ENCODE measurements at places on chromosomes 2 and 18.

GRCh38 chr2:43444989-43445645 lies 150.7 kb downstream of the THADA start:
- DNase-seq, result no peak

DNA sequence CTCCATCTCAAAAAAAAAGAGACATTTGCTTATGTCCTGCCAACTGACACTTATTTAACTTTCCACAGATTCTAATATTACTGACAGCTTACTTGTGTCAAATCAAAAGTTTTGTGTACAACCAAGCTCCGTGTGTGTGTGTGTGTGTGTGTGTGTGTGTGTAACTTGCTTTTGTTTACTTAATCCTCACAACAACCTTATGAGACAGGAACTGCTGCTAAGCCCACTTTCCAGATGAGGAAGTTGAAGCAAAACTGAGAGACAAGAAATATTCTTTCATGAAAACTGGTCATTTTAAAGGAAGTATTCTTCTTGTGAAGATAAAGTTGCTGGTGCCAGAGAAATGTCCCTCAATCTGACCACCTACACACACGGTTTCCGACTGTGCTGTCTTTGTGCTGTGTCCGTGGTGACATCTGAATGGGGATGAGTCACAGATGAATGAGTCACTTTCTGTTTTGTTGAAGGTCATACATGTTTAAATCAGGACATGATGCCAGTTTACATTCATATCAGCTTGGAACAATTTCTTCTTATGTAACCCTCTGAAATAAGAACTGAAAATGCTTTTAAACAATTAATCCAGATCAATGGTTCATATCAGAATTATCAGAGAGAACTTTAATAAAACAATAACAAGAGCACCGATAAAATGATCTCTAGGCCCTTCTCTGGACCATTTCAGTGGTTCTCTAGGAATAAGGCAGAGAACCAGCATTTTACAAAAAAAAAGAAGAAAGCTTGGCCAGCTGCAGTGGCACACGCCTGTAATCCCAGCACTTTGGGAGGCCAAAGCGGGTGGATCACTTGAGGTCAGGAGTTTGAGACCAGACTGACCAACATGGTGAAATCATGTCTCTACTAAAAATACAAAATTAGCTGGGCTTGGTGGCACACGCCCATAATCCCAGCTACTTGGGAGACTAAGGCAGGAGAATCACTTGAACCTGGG lies 95.5 kb downstream of the THNSL2 start:
- no peak for DNase-seq

- no peak for DNase-seq
Measured at GRCh38 chr2:195442458-195443175, 214.4 kb upstream of the SLC39A10 start.

DNA sequence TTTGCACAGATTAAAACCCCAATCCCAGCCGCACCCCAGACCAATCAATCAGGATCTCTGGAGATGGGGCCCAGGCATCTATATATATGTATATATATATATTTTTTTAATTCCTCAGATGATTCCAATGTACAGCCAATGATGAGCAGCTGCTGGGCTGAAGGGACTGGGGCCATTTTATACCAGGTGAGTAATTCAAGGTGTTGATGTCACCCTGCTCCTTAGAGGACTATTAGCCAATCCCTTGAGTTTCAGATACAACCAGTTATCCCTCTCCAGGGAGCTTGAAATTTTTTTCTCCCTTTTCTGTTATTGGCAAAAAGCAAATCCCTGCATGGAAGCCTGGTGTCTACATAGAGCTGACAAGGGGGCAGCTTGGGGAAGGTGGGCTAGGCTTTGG lies 59.8 kb downstream of the MCFD2 start:
- no peak for DNase-seq

DNA sequence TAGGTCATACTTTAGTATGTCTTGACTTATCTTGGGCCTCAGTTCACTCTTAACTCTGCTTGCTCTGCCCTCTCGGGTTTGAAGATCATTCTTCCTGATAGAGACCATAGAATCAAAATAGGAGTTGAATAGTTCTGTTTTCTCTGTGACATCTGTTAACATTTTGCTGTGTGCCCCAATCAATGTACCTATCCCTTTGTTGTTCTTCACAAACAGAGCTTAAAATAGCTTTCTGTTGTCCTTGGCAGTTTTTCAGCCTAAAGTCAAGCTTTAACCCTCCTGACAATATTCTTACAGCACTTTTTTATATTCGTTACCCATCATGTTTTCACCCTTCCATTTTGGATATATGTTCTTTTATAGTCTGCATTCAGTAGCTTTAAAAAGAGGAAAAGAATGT lies 724.5 kb upstream of the FANCL start:
- DNase-seq, result no peak

- no peak for DNase-seq
Measured at GRCh38 chr2:219251656-219252055, 1.4 kb upstream of the TUBA4B start.

DNA sequence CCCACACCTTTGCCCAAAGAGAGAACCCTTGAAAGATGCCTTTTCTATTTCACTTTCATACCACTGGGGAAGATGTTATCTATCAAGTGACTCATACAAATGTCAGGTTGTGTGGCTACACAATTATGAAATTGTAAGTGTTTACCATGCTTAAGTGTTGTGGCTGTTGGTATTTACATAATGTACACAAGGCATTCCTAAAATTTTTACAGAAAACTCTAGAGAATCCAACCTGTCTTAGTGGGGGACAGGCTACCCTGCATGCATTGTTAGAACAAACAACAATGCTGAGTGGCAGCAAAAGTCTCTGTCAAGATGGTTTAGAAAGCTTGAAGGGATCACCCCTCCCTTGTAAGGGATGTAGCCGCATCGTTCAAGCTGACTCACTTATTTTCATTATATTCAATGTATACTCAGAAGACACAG lies 5.5 kb upstream of the MGAT4A start:
- DNase-seq, result no peak

DNA sequence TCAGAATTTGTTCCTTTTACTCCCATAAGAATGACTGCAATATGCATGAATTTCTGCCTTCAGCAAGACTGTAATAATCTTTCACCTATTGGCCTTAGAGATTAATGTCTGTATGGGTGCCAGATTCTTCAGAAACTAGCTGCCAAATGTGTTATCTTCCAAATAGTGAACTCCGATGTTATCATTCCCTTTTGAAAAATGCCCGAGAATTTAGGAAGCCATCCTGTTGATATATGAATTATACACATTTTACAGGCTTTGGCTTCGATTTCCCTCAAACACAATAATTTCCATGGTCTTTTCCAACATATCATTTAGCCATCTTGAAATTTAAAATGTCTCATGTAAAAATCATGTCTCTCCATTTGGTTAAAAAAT lies 101.5 kb downstream of the ZNF521 start:
- DNase-seq, result no peak

GRCh38 chr2:20052861-20053281 lies 1.4 kb upstream of the LAPTM4A start:
- DNase-seq, result no peak

GRCh38 chr18:21669736-21670285 lies 34.8 kb downstream of the ABHD3 start:
- no peak for DNase-seq

- no peak for DNase-seq
Measured at GRCh38 chr2:215466097-215466909, 30.4 kb upstream of the FN1 start.

- no peak for DNase-seq
Measured at GRCh38 chr2:235170536-235171521, 219.0 kb downstream of the SH3BP4 start.

DNA sequence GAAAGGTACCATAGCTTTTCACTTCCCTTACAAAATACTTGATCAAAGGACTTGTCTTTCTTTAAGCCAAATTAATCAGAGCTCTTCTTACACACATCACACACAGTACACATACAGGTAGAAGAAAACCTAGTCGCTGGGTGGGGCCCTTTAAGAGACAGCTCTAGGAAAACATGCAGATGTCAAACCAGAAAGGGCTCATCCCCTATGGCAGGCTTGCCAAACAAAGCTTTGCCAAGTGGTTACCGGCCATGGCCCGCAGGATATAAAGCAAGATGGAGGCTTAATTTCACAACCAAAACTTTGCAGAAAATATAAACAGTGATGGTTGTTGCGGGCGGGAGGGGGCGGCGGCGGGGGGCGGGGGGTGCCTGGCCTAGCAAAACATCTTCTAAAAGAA lies 2156.0 kb upstream of the PIK3C3 start:
- DNase-seq, result no peak

DNA sequence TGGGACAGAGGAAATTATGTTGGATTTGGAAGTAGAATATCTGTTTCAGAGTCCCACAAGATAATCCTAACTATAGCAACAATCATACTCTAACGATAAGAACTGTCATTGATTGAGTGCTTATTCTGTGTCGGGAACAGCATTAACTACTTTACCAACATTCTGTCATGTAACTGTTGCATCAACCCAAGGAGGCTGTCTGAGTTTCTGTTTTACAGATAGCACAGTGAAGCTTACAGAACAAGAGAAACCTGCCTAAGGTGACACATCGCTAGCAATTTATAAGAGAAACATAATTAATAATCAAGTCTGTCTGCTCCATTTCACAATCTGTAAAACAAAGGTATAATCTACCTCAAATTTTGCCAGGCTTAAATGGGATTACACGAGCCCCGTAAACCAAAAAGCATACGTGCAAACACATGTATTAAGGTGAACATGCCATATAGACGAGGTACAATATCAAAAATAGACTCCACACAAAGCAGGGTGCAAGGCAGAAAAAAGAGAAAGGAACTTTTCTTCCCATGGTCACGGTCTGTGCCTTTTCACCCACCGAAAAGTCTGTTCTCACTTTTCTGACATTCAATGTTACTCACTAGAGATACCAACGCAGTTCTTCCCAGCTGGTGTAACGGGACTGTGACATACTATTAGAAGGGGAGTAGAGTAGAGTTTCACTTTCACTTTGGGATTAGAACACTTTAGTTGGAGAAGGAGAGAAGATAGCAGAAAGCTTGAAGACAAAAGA lies 37.2 kb upstream of the SLC8A1 start:
- no peak for DNase-seq

- DNase-seq, result no peak
Measured at GRCh38 chr18:31750273-31750672, 10.4 kb downstream of the SLC25A52 start.

GRCh38 chr2:213066443-213066743 lies 85.0 kb downstream of the IKZF2 start:
- no peak for DNase-seq

DNA sequence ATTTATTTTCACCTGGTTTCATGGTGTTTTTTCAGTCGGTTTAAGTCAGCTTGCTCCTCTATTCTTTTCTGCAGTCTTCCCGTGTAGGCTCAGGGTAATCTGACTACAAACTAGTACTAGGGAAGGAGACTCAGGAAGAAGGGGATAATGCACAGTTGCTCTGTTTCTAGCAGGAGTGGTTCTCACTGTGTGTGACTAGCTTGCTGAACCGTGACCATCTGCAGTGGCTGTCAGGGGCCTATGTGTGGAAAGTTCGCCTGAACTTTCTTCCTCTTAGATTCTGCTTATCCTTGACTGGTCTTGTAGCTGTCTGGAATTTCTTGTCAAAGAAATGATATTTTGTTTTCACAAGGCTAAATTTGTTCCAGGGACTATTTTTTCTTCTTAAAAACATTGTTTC lies 46.3 kb upstream of the AQP4 start:
- no peak for DNase-seq

GRCh38 chr2:138881126-138881525 lies 100.9 kb upstream of the NXPH2 start:
- no peak for DNase-seq

DNA sequence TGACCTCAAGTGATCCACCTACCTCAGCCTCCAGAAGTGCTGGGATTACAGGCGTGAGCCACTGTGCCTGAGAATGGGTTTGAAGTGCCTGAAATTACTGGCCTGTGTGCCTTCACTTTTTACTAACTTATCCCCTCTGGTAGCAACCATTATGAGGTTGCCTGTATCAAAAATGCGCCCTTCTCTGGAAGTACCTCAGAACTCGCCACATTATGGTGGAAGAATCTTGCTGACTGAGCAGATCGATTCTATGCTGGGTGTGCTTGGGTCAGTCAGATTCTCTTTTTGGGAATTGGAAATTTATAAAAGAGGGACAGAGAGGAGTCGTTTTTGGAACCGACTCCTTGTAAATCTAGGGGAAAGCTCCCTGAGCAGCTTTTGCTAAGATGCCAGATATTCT lies 8.2 kb downstream of the LHCGR start:
- no peak for DNase-seq

- no peak for DNase-seq
Measured at GRCh38 chr2:212367431-212367830, 171.2 kb downstream of the ERBB4 start.

GRCh38 chr2:3229221-3229620 lies 148.4 kb downstream of the EIPR1 start:
- no peak for DNase-seq

- no peak for DNase-seq
Measured at GRCh38 chr2:240614391-240614790, 10.9 kb upstream of the GPR35 start.

GRCh38 chr2:108959401-108959800 lies 29.6 kb downstream of the EDAR start:
- no peak for DNase-seq

- DNase-seq, result no peak
Measured at GRCh38 chr2:204127238-204127637, 190.7 kb downstream of the ICOS start.

- no peak for DNase-seq
Measured at GRCh38 chr2:219857751-219858150, 230.3 kb downstream of the SLC4A3 start.

DNA sequence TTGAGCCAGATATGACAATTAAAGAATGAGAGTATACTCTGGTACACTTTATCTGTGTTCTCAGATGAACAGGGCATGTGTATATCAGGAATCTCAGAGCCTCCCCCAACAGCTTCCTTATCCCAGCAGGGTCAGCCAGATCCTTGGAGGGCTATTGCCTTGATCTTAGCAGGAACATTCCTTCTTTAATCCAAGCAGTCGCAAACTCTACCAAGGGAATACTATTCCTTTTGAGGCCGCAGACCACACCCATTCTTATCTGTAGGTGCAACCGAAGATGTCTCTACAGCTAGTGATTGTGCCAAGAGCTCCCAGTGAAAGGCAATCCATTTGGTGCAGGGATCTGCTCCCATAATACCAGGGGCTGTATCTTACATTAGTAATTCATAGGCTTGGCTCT lies 118.3 kb upstream of the DOK6 start:
- no peak for DNase-seq

DNA sequence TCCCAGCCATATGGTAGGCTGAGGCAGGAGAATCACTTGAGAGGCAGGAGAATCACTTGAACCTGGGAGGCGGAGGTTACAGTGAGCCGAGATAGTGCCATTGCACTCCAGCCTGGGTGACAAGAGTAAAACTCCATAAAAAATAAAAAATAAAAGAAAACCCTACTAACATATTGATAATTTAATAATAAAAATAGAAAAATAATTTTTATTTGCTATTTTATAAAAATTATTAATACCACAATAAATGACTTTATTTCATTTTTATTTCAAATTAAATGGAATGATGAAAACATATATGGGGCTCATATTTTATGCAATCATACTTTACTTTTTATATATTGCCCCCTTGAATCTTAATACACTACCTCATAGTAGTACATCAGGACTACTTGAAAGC lies 20.4 kb downstream of the TMEM182 start:
- DNase-seq, result no peak
